ENCODE measurements at places on chromosomes 7 and 10. TPM values are rescaled to one million over a fixed set of nuclear protein-coding genes. Genes with fewer than 3 reads are reported as not detected.

The SCART1 gene
- total RNA-seq: 0.22 TPM

The SHTN1 gene
- total RNA-seq: 25.9 TPM

The NCOA4 gene
- 84.4 TPM for total RNA-seq

The MLXIPL gene
- 1.2 TPM for total RNA-seq

The TOMM7 gene
- total RNA-seq: 454 TPM

The OPN4 gene
- total RNA-seq: not detected

The UCMA gene
- total RNA-seq: not detected

The OR2A7 gene
- total RNA-seq: not detected
